Pancreas (tissue), 10 donors: ENCODE measurements at places on chromosomes 2 and 18.
A peak's percentile ranks its signal among the peaks of the same experiment; 100 is the strongest.

DNA sequence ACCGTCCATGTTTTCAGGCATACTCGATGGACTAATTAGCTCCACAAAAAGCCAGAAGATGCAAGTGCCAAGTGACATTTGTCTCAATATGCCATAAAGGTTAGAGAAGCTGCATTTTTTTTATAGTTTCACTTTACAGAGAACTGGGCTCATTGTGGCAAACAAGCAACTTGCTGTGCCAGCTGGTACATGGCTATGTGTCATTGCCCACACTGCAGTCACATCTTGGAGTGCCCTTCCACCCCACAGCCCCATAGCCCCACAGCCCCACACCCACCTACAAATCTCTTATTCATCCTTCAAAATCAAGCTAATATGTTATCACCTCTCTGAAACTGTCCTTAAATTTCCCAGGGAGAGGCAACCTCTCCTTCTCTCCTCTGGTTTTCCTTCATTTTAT lies 451.9 kb downstream of the ARHGAP15 start:
- H3K4me1 ChIP-seq: no peaks in the 10 kb centered on the region
- no peaks in the 10 kb centered on the region for H3K27me3 ChIP-seq
- H3K36me3 ChIP-seq: no peaks in the 10 kb centered on the region
- DNase-seq: no peak

DNA sequence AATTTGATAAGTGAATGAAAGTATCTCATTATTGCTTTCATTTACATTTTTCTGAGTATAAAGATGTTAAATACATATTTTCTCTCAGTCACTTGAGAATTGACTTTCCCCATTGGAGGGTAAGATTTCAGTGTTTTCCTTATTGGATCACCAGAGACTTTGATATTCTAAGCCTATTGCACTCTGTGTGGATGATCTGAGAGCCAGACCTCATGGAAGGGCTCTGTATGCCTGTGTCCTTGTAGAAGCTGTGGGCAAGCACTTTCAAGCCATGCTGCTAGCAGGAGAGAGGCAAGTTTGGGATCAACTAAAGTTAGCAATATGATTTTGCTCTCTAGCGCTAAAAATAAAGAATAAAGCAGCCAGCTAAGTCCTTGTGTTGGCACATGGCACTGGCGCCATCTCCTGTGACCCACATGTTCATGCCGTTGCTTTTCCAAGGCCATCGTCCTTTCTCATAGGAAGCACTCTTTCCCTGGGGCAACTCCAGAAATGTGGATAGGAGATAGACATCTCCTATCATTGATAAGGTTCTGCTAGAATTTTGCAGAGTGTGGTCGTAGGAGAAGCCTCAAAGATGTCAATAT lies 72.6 kb downstream of the AOX1 start:
- no peak overlapping the region for H3K4me3 ChIP-seq
- H3K27me3 ChIP-seq: no peaks in the 10 kb centered on the region
- DNase-seq: peak; percentile 27
- no peaks in the 10 kb centered on the region for H3K36me3 ChIP-seq

GRCh38 chr2:129006135-129006886 lies 687.6 kb upstream of the HS6ST1 start:
- DNase-seq: peak; percentile 25
- H3K4me1 ChIP-seq: no peaks in the 10 kb centered on the region
- no peaks in the 10 kb centered on the region for H3K36me3 ChIP-seq
- no peak overlapping the region for H3K4me3 ChIP-seq

DNA sequence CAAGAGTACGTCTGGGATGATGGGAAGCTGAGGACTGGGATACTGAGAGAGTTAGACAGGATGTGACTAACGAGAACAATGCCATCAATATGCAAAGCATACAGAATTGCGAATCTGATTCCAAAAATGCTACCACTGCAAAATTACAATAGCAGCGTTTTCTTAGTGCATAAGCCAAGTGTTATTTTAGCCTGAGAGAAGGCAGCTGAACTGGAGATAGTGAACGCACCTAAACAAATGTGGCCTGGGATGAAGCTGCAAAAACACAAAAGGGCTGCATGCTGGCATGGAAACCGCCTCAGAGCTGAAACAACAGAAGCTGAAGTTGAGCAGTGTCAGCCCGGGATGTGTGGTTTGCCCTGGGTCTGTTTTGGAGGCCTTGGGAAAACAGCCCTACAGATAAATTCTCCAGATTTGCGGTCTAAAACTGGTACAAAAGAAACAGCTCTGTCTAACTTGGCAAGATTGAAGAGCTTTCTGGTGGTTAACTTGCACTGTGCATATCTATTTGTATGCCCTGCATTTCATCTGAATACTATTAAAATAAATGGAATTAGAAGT lies 45.5 kb downstream of the LYPD6 start:
- H3K4me1 ChIP-seq: no peaks in the 10 kb centered on the region
- no peak for DNase-seq
- H3K27me3 ChIP-seq: no peaks in the 10 kb centered on the region
- no peaks in the 10 kb centered on the region for H3K36me3 ChIP-seq
- H3K27ac ChIP-seq: no peak overlapping the region
- H3K4me3 ChIP-seq: no peak overlapping the region

DNA sequence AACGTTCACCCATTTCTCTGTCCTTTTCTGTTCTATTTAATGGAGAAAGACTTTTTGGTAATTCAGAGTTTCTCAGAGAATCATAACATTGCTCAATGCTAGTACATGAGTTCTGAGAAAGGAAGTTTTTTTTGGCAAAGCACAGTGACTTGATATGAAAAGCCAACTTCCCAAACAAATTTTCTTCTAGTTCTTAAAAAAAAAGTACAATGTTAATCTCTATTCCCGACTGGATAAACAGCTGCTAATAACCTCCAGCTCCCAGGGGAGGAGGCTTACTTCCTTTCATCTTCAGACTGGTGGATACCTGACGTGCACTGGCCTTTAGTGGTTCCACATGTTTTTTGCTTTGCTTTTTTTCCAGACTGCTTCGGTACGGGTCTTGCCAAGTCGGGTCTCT lies 284.6 kb upstream of the CCDC68 start:
- H3K4me1 ChIP-seq: peaks cover 4% of the 10 kb centered on the region
- DNase-seq: no peak
- no peaks in the 10 kb centered on the region for H3K36me3 ChIP-seq

DNA sequence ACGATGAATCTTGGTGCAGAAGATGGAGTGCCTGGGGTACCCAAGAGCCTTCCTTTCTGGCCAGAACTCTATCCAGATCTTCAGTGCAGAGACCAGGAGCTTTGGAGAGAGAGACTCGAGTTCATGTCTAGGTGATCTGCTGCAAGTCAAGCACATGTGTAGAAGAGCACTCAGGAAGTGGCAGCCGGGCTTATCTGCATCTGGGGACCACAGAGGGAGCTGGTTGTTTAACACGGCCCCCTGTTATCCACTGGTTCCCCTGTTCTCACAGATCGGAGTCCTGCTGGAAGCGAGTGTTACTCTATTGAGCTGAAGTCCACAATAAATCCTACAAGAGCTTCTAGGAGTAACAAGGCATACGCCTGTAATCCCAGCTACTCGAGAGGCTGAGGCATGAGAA lies 128.3 kb downstream of the ACOXL start:
- H3K4me1 ChIP-seq: no peaks in the 10 kb centered on the region
- no peak overlapping the region for H3K4me3 ChIP-seq
- no peak for DNase-seq

GRCh38 chr18:78587626-78588600 lies 391.7 kb upstream of the SALL3 start:
- H3K4me1 ChIP-seq: no peaks in the 10 kb centered on the region
- no peak overlapping the region for H3K4me3 ChIP-seq
- H3K36me3 ChIP-seq: no peaks in the 10 kb centered on the region
- DNase-seq: no peak
- H3K27ac ChIP-seq: no peak overlapping the region

- no peaks in the 10 kb centered on the region for H3K27me3 ChIP-seq
- H3K36me3 ChIP-seq: no peaks in the 10 kb centered on the region
Observed at GRCh38 chr2:32851777-32852439, 94.8 kb upstream of the LTBP1 start.

- no peaks in the 10 kb centered on the region for H3K4me1 ChIP-seq
- no peaks in the 10 kb centered on the region for H3K27me3 ChIP-seq
- no peak overlapping the region for H3K27ac ChIP-seq
- DNase-seq: no peak
- H3K4me3 ChIP-seq: no peak overlapping the region
- no peaks in the 10 kb centered on the region for H3K36me3 ChIP-seq
Observed at GRCh38 chr2:72198532-72199241, 51.0 kb upstream of the CYP26B1 start.

DNA sequence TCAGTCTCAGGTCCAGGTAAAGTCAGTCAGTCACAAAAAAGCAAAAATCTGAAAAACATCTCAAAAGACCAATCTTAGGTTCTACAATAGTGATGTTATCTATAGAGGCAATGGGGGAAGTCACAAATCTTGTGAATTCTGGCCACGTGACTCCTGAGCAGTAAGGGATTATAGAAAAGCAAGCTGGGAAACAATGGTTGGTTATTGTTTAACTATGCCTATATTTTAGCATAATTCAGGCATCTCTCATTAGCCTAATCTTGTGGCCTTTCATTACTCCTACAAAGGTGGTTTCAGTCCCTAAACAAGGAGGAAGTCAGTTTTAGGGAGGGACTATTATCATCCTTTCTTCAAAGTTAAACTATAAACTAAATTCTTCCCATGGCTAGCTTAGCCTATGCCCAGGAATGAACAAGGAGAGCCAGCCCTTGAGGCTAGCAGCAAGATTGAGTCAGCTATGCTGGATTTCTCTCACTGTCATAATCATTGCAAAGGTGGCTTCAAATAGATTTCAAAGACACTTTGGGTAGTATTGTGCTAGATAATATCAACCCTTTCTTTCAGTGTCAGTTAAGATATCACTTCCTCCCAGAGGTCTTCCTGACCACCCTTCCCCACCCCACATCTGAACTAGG lies 56.4 kb upstream of the ITGA6 start:
- no peak for DNase-seq
- H3K27me3 ChIP-seq: no peaks in the 10 kb centered on the region
- peaks cover 20% of the 10 kb centered on the region for H3K4me1 ChIP-seq
- H3K27ac ChIP-seq: no peak overlapping the region
- no peaks in the 10 kb centered on the region for H3K36me3 ChIP-seq
- H3K4me3 ChIP-seq: no peak overlapping the region

GRCh38 chr2:10538224-10538894 lies 90.2 kb upstream of the ODC1 start:
- no peak overlapping the region for H3K4me3 ChIP-seq
- H3K27me3 ChIP-seq: no peaks in the 10 kb centered on the region
- no peak for DNase-seq
- no peak overlapping the region for H3K27ac ChIP-seq
- H3K4me1 ChIP-seq: no peaks in the 10 kb centered on the region
- H3K36me3 ChIP-seq: no peaks in the 10 kb centered on the region

GRCh38 chr2:139835101-139835500 lies 1054.9 kb upstream of the NXPH2 start:
- no peak overlapping the region for H3K4me3 ChIP-seq
- H3K27me3 ChIP-seq: no peaks in the 10 kb centered on the region
- no peak for DNase-seq

DNA sequence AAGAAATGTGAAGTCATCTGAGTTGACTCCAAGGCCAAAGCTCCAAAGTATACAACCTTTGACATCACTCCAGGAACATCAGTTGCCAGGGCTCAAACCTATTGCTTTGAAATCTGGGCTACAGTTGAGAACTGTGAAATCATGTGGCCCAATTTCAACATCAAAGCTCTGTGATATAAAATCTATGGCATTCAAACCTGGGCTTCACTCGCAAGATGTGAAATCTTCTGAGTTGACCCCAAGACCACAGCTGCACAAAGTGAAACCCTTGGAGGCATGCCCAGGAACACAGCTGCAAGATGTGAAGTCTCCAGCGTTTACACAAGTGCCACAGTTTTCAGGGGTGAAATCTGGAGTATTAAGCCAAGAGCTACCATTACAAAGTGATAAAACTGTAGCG lies 9.4 kb upstream of the ZNF512 start:
- H3K36me3 ChIP-seq: no peaks in the 10 kb centered on the region
- H3K4me3 ChIP-seq: no peak overlapping the region
- H3K27ac ChIP-seq: no peak overlapping the region
- H3K4me1 ChIP-seq: no peaks in the 10 kb centered on the region
- no peaks in the 10 kb centered on the region for H3K27me3 ChIP-seq

- no peaks in the 10 kb centered on the region for H3K36me3 ChIP-seq
- no peak for DNase-seq
- no peaks in the 10 kb centered on the region for H3K27me3 ChIP-seq
- H3K4me1 ChIP-seq: peaks cover 4% of the 10 kb centered on the region
- H3K27ac ChIP-seq: no peak overlapping the region
Observed at GRCh38 chr2:239318151-239318611, 82.6 kb downstream of the HDAC4 start.

- no peak overlapping the region for H3K27ac ChIP-seq
- peaks cover 5% of the 10 kb centered on the region for H3K4me1 ChIP-seq
- no peak for DNase-seq
- no peak overlapping the region for H3K4me3 ChIP-seq
- no peaks in the 10 kb centered on the region for H3K27me3 ChIP-seq
- no peaks in the 10 kb centered on the region for H3K36me3 ChIP-seq
Observed at GRCh38 chr2:167792126-167792525, 455.3 kb downstream of the STK39 start.

DNA sequence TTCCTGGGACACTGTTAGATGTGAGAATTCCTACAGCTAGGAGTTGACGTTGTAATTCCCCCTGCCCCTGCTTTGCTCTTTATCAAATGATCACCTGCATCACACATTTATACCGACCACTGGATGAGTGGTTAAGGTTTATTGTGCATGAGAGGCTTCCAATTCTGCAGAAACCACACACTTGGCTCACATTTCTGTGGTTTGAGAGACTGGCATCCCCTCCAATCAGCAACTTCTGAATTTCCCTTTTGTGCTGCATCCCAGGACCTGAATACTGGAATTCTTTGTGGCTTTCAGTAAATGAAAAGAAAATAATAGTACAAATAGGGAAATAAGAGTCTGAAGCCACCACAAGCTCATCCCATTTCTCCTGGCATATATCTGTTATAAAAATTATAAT lies 628.7 kb upstream of the PIK3C3 start:
- H3K36me3 ChIP-seq: no peaks in the 10 kb centered on the region
- no peak overlapping the region for H3K27ac ChIP-seq
- H3K4me3 ChIP-seq: no peak overlapping the region
- no peaks in the 10 kb centered on the region for H3K27me3 ChIP-seq
- DNase-seq: no peak

DNA sequence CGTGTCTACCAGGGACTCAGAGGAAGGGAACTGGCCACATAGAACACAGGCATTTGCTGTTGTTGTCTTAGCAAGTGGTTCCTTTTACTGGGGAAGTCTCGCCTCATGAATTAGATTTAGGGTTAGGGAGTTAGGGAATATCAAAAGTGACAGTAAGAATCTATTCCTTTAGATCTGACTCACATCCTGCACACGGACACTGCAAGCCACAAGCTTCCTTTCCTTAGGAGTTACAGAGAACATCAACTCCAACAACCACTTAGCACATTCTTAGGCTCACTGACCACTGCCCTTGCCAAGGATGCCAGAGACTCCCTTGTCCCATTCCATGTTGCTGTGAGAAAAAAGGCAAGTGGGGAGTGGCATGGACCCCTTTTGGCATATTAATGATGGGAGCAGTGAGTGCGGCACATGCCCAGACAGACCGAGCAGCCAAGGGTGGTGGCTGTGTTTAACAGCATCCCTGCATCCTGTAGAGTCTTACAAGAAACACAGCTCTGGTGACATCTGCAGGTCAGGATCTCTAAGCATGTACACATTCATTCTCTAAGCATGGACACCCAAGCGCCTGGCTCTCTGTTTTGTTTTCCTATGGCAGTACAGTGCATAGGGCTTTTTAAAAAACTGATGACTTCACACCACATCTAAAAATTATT lies 745.6 kb upstream of the RAB6C start:
- DNase-seq: peak; percentile 33
- H3K27ac ChIP-seq: no peak overlapping the region
- H3K27me3 ChIP-seq: no peaks in the 10 kb centered on the region
- no peaks in the 10 kb centered on the region for H3K36me3 ChIP-seq
